ENCODE measurements at places on chromosomes 6 and 20.

GRCh38 chr6:39446909-39447308, 124.4 kb upstream of the KCNK16 start:
- DNase-seq: no peak

- no peak for DNase-seq
Observed at GRCh38 chr20:57409316-57409671, 18.1 kb downstream of the RBM38 start.

DNA sequence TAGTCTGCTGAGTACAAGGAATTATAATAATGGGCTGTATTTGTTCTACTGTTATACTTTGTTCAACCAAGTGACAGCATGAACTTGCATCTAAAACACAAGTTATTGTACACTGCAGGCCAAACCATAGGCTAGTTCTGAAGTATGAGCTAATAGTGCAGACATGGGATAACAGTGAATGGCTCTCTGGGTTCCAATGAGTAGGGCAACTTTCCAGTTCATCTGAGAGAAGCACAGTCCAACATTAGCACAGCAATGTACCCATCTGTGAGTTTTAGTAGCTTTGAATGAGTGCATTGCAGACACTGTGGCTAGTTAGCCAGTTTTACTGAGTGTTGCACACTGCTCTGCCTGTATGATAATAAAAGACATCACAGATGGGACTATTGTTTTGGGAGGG, 56.5 kb upstream of the FUT9 start:
- DNase-seq: no peak

DNA sequence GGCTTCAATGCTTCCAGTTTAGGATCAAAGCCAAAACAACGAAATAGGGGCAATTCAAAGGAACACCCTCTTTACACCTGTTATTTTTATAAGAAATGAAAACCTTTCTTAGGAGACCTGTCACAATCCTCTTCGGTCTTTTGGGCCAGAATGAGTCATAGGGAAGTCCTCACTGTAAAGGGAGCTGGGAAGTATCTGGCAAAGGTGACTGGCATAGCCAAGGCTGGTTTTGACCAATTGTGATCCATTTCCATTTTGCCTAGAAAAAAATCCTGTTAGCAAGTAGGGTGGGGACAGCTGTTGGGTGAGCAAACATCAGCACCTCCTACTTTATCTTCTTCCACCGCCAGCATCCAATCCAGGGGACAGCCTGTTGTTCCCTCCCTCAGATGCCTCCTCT, 343.2 kb upstream of the SULF2 start:
- DNase-seq: no peak

DNA sequence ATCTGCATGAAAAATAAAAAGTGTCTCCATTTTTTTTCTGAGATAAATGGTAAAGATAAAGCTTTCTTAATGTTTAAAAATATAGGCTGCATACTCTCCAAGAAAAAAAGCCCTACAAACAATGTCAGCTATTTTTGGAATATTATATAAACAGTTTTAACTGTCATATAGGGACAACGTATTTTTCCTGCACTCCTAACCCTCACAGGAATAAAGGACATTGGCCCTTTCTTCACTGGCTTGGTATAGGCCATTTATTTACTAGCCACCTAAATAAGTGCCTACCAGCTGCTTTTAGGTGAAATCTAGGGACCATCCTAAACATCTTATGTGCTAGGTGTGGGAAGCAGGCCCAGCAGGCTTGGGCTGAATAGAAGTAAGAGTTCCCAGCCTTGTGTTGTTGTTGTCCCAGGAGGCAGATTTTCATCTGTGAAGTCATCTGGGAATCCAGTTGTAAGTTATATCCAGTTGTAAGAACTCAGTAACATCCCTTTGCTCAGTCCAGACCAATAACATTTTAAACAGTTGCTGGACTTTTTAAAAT, 21.3 kb downstream of the FOXO3 start:
- no peak for DNase-seq

GRCh38 chr6:139988685-139989084, 614.2 kb upstream of the CITED2 start:
- no peak for DNase-seq

- no peak for DNase-seq
Observed at GRCh38 chr20:7520361-7520760, 419.9 kb downstream of the HAO1 start.

GRCh38 chr6:33194431-33194979, 2.2 kb upstream of the COL11A2 start:
- no peak for DNase-seq

GRCh38 chr6:14984519-14984853, 261.4 kb upstream of the JARID2 start:
- DNase-seq: no peak

- DNase-seq: no peak
Observed at GRCh38 chr20:34998331-34998950, 42.8 kb downstream of the MYH7B start.

- no peak for DNase-seq
Observed at GRCh38 chr20:41989935-41990635, 371.9 kb upstream of the CHD6 start.

- DNase-seq: no peak
Observed at GRCh38 chr6:19219931-19220330, 617.2 kb upstream of the ID4 start.

DNA sequence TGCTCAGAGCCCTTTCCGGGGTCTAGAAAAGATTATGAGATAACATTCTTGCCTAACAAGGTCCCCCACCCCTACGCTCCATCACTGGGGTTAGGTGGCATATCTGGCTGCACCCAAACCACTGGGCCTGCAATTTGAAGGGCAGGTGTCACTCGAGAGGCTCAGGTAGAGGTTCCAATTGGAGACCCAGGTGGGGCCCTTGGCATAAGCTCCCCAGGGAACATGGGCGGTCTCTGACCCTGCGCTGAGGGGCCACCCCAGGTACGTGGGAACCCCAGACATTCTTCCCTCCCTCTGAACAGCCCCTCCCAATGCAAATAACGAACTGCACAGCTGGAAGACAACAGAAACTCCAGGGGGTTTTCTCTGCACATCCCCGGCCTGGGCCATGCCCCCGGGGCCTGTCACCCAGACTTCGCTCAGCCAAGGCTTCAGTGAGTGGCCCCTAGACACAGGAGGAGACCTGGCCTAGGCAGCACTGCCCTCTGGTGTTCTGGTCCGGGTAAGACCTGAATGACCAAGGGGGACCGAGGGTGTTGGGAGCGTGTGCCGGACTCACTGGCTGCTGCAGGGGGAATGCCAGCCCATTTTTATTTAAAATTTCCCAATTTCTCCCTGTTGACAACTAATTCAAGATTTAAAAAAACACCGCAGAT, 47.5 kb downstream of the DSTN start:
- peak; percentile 24 for DNase-seq

DNA sequence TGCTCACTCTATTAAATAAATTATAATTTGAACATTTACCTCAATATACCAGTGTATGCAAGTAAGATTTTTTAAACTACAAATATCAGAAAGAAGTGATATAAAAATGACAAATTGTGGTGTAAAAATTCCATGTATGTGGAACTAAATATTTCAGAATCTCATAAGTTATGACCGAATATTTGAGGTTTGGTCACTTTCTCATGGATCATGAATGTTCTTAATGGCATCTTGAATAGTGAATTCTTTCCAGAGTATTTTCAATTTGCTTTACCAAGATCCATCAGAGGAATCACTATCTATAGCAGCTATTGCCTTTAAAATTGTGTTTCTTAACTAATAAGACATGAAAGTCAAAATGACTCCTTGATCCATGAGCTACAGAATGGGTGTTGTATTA, 950.6 kb downstream of the TBC1D32 start:
- DNase-seq: no peak

Data from activated T-cell treated with anti-CD3 and anti-CD28 coated beads for 1 hour (primary cell).